ENCODE measurements at places on chromosomes 13 and 19. TPM values are rescaled to one million over a fixed set of nuclear protein-coding genes. Genes with fewer than 3 reads are reported as not detected.

- DNase-seq, result no peak
- H3K27me3 ChIP-seq, result no peaks in the 10 kb centered on the region
Measured at GRCh38 chr13:48258002-48258401, 25.0 kb downstream of the ITM2B start.

GRCh38 chr19:39397360-39398296 is 6.5 kb downstream of the MED29 start:
- peak; percentile 95 for DNase-seq
- H3K4me1 ChIP-seq, result peaks cover 32% of the 10 kb centered on the region
- no peaks in the 10 kb centered on the region for H3K27me3 ChIP-seq
- H3K27ac ChIP-seq, result peak overlapping the region; percentile 100
- H3K36me3 ChIP-seq, result no peaks in the 10 kb centered on the region

GRCh38 chr13:111597191-111597611 is 276.8 kb downstream of the TEX29 start:
- no peak overlapping the region for H3K4me3 ChIP-seq
- no peak for DNase-seq
- H3K27ac ChIP-seq, result no peak overlapping the region
- H3K36me3 ChIP-seq, result no peaks in the 10 kb centered on the region
- no peaks in the 10 kb centered on the region for H3K27me3 ChIP-seq

- H3K4me3 ChIP-seq, result no peak overlapping the region
- H3K27me3 ChIP-seq, result no peaks in the 10 kb centered on the region
- DNase-seq, result no peak
- no peak overlapping the region for H3K27ac ChIP-seq
- no peaks in the 10 kb centered on the region for H3K4me1 ChIP-seq
Measured at GRCh38 chr19:53140351-53140750, 7.6 kb upstream of the ZNF415 start.

GRCh38 chr13:103403148-103403740 is 337.0 kb upstream of the SLC10A2 start:
- H3K4me3 ChIP-seq, result no peak overlapping the region
- H3K27ac ChIP-seq, result no peak overlapping the region
- H3K4me1 ChIP-seq, result no peaks in the 10 kb centered on the region
- peak; percentile 17 for DNase-seq

DNA sequence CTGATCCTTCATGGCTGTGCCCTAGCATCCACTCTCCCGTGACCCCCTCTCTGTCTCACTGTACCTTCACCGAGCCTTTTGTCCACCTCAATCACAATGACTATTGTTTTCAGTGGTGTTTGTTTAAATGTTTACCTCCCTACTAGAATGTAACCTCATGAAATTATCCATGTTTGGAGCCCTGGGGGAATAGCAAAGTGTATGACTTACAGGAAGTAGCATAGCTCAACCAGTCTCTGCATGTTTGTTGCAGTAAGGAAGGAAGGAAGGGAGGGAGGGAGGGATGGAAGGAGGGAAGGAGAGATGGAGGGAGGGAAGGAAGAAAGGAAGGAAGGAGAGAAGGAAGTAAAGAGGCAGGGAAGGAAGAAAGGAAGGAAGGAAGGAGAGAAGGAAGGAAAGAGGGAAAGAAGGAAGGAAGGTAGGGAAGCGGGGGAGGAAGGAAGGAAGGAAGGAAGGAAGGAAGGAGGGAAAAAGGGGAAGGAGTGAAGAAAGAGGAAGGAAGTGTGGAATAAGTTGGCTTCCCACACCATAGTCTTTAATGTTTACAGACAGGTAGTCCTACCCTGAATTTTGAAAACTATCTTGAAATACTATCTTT is 421.4 kb downstream of the COG6 start:
- no peak overlapping the region for H3K27ac ChIP-seq
- H3K27me3 ChIP-seq, result no peaks in the 10 kb centered on the region
- no peaks in the 10 kb centered on the region for H3K4me1 ChIP-seq
- H3K4me3 ChIP-seq, result no peak overlapping the region
- no peaks in the 10 kb centered on the region for H3K36me3 ChIP-seq

DNA sequence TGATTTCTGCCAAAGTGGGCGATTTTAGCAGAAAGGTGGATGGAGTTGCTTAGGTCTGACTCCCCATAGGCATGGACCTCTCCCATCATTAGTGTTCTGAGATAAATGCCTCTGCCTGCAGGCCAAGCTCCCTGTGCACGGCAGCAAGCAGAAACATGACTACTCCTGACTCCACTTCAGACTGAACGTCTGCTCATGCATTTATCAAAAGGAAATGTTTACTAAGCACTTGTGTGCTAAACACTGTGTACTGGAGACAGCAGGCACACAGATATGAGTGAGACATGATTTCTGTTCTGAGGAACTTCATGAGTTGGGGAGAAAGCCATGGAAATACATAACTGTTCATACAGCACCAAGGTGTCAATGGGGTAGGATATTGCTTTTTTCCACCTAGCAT is 149.6 kb downstream of the MIPEP start:
- H3K27me3 ChIP-seq, result no peaks in the 10 kb centered on the region
- peak overlapping the region; percentile 74 for H3K27ac ChIP-seq

GRCh38 chr13:29474991-29475390 is 120.5 kb downstream of the SLC7A1 start:
- no peak overlapping the region for H3K27ac ChIP-seq
- peaks cover 9% of the 10 kb centered on the region for H3K27me3 ChIP-seq
- H3K4me1 ChIP-seq, result no peaks in the 10 kb centered on the region
- H3K36me3 ChIP-seq, result no peaks in the 10 kb centered on the region

DNA sequence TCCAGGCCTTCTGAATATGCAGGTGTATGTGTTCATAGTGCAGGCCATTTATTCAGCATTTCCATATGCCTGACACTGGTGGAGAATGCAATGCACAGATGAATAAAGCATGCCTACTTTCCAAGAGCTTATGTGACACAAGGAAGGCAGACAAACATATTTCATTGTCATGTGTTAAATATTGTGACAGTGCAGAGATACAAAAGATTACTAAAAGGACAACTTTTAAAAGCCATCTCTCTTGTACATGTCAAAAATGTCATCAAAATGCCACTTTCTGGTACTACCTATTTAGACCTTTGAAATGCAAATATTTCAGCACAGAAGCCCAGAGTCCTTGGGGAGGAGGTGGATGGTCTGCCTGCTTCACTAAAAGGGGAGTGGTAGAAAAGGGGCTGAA is 254.5 kb downstream of the FGF14 start:
- no peaks in the 10 kb centered on the region for H3K4me1 ChIP-seq
- no peak overlapping the region for H3K27ac ChIP-seq
- H3K4me3 ChIP-seq, result no peak overlapping the region
- no peak for DNase-seq

DNA sequence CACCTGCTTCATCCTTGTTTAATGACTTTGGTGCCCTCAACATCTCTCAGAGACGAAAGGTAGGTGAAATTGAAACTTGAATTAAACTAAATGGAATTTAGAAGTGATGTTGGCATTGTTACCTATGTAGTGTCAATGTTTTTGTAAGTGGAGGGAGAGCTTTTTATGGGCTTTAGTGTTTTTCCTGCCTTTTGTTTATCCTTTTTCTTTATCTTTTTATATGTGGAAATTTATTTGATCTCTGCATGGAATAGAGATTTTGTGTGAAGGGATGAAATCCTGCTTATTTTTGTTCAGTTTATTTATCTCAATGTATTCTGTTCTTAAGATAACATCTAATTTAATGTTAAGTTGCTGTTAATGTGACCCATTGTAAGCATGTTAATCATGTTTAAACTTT is 39.5 kb downstream of the PAN3 start:
- H3K4me1 ChIP-seq, result no peaks in the 10 kb centered on the region
- H3K27ac ChIP-seq, result no peak overlapping the region
- DNase-seq, result no peak
- no peak overlapping the region for H3K4me3 ChIP-seq
- H3K27me3 ChIP-seq, result no peaks in the 10 kb centered on the region
- H3K36me3 ChIP-seq, result no peaks in the 10 kb centered on the region

- no peaks in the 10 kb centered on the region for H3K36me3 ChIP-seq
- no peaks in the 10 kb centered on the region for H3K4me1 ChIP-seq
- H3K27ac ChIP-seq, result no peak overlapping the region
- no peaks in the 10 kb centered on the region for H3K27me3 ChIP-seq
- H3K4me3 ChIP-seq, result no peak overlapping the region
Measured at GRCh38 chr13:96783057-96783456, 211.2 kb downstream of the OXGR1 start.

DNA sequence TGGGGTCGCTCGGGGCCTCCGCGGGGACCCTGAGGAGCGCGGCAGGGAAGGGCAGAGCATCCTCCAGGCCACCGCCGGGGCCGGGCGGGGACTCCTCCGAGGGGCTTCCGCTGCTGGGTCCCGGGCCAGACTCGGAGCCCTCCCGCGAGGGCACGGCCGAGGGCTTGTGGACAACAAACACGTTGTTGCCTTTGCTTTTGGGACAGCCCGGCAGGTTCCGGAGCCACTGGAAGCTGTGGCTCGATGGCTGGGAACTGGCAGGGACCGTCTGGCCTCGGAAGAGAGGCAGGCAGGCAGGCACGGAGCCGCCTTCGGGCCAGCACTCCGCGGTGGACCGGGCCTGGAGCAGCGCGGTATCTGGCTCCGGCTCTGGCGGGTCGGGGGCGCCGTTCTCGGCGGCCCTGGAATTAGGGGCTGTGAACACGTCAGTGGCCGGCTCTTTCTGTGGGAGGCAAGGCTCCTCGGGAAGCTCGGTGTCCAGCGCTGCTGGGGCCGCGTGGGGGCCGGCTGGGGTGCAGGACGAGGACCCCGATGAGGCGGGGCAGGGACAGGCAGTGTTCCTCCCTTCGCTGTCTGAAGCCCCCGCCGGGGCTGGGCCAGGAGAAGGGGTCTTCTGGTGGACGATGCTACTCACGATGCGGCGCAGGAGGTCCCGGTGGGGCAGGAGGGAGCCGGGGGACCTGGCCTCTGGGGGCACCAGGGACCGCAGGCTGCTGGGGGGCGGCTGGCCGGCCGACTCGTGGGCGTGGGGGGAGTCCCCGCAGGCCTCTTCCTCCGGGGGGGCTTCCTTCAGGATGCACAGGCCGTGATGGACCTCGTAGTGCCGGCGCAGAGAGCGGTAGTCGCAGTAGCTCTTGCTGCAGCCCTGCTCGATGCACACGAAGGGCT is 27.6 kb downstream of the ZNF541 start:
- H3K27me3 ChIP-seq, result no peaks in the 10 kb centered on the region
- no peak for DNase-seq
- no peaks in the 10 kb centered on the region for H3K4me1 ChIP-seq
- no peaks in the 10 kb centered on the region for H3K36me3 ChIP-seq

DNA sequence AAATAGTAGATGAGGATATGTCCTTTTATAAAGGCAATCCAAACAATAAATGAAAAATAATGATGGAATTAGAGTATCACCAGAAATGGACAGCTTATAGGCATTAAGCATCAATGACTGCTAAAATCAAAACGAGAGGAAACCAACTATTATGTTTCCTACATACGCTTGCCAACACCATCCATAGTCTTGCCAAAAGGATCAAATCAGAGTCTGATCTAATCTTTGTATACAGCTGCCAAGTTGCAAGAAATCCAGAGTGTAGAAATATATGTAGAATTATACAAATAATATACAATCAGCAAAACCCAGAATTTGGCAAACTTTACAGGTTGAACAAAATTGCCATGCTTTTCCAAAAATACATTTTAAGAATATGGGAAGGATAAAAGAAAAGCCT is 1661.6 kb downstream of the SLITRK1 start:
- DNase-seq, result no peak
- H3K36me3 ChIP-seq, result no peaks in the 10 kb centered on the region
- H3K4me3 ChIP-seq, result no peak overlapping the region
- no peak overlapping the region for H3K27ac ChIP-seq

- no peak overlapping the region for H3K27ac ChIP-seq
- H3K36me3 ChIP-seq, result no peaks in the 10 kb centered on the region
- peaks cover under 1% of the 10 kb centered on the region for H3K27me3 ChIP-seq
Measured at GRCh38 chr19:46020819-46021125, 2.1 kb downstream of the PGLYRP1 start.

DNA sequence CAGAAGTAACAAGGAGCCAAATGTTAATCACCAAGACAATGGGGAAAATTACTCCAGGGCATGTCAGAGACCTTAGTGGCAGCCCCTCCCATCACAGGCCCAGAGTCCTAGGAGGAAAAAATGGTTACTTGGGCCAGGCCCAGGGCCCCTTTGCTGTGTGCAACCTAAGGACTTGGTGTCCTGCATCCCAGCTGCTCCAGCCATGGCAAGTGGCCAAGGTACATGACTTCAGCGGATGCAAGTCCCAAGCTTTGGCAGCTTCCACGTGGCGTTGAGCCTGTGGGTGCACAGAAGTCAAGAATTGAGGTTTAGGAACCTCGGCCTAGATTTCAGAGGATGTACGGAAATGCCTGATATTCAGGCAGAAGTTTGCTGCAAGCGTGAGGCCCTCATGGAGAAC is 46.7 kb downstream of the OR10H4 start:
- H3K36me3 ChIP-seq, result no peaks in the 10 kb centered on the region
- no peaks in the 10 kb centered on the region for H3K4me1 ChIP-seq
- H3K27ac ChIP-seq, result no peak overlapping the region
- H3K4me3 ChIP-seq, result no peak overlapping the region
- no peaks in the 10 kb centered on the region for H3K27me3 ChIP-seq

- H3K4me3 ChIP-seq, result no peak overlapping the region
- H3K36me3 ChIP-seq, result no peaks in the 10 kb centered on the region
- no peak for DNase-seq
- no peak overlapping the region for H3K27ac ChIP-seq
Measured at GRCh38 chr19:58483776-58484175, 7.6 kb downstream of the ZNF446 start.

DNA sequence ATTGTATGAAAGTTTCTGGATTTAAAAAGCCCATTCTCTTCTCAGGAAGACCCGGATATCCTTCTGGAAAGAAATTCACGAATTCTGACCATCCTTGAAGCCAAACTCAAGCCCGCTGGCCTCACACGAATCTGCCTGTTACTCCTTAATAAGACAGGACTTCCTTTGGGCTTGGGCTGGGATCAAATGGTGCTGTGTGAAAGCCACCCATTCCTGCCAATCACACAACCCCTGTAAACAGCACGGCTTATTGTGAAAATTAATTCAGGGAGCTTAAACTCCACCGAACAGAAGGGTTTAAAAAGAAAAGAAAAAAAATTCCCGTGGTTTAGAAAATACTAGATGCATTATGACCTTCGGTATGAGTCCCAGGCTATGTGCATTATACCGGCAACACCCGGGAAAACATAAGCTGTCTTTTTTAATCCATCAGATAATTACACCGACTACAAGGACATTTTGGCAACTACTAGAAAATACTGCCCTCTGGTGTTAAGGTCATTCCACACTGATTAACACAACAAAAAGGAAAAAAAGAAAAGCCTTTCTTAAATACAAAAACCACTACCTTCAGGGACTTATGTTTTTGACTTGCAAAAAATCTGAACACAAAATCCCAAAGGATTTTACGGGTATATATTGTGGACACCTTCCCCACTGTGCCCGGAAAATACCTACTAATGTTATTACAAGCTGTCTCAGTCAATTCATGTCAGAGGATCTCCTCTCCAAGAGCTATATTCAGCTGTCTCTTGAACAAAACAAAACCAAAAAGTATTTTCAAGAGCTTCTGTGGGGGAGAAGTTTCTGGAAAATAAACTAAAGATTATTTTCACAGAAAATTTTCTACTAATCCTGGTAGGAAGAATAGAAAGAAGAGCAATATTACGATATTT is 76.0 kb upstream of the LSM14A start:
- no peaks in the 10 kb centered on the region for H3K4me1 ChIP-seq
- peak; percentile 67 for DNase-seq
- no peak overlapping the region for H3K27ac ChIP-seq
- no peaks in the 10 kb centered on the region for H3K36me3 ChIP-seq

PET100 gene
- 29.4 TPM for total RNA-seq

ZNF730 gene
- total RNA-seq, result 3.4 TPM

CYP2A6 gene
- total RNA-seq, result 1.1 TPM

CEACAM4 gene
- not detected for total RNA-seq

VAV1 gene
- 0.23 TPM for total RNA-seq

All from hepatocyte (in vitro differentiated cells).